ENCODE measurements at places on chromosomes 5 and 9. TPM values are rescaled to one million over a fixed set of nuclear protein-coding genes. Genes with fewer than 3 reads are reported as not detected.

SYK gene
- polyA plus RNA-seq, result 28.1 TPM

GRCh38 chr9:129626625-129627284, 792 bp downstream of the NTMT1 start:
- DNase-seq, result no peak

DNA sequence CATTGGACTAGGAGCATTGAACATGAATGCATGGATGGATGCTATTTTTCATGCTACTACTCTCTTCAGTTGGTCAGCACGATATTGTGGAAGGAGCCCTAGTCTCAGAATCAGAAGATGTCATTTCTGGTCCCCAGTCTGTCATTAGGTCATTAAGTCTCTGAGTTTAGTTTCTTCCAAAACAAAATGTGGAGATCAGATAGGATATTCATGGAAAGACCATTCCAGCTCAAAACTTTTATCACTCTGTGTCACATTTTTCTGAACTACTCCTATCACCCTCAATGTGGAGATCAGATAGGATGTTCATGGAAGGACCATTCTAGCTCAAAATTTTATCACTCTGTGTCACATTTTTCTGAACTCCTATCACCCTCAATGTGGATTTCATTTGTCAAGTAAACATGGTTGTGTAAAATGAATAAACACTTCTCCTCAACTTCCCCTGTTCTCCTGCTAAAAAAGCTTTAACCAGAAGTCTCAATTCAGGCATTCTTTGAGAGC, 296.8 kb downstream of the MRPS30 start:
- no peak for DNase-seq

DNA sequence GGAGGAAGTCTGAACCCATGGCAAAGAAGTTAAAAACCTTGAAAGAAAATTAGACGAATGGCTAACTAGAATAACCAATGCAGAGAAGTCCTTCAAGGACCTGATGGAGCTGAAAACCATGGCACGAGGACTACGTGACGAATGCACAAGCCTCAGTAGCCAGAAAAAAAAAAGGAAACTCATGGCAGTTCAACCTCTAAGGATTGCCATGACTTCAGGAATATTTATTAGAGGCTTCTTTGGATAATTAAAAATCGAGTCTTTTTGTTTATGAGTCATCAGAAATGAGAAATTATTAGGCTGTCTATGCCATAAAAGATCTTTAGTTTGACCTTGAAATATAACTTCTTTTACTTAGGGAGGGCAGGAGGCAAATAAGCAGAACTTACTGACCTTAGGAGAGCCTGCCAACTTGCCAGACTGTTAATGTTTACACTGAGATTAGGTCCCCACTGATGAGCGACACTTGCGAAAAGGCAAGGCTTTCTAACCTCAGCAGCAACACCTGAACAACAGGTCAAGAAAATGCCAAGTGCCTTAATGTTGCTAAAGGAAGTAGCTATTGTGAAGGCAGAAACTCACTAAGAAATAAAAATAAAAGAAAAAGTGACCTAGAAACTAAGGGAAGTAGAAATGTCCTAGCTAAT, 55.2 kb upstream of the TUSC1 start:
- DNase-seq, result no peak

DNA sequence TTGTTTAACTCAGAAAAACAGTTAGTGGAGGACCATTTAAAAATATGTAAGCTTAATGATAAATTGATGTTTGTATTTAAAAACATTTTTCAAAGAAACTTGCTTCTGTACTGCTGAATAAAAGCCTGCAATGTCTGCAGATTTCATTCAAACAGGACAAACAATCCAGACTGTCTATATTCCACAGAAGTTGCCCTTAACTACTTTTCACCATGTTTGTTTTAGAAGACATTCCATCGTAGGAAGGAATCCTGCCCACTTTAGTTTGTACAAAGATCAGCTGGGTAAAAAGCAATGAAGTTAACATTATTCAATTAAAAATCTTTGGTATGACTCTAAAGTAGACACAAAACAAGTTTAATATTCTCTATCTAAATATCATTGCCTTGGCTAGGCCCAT, 195.7 kb upstream of the CCNH start:
- no peak for DNase-seq

DNA sequence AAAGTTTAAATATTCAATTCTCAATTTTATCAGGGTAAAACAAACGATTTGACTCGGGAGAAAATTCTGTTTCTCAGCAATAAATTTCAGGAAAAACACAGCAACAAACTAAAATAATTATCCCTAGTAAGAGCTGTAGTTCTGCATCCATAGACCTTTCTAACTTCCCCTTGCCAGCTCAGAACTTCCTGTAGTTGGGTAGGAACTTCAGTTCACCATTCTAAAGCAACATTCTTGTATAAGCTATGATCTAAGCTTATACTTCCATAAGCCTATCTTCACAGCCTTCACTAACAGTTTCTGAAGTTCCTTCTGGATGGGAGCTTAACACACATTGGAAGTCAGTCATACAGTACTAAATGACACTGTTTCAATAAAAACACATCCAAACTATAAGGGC, 96.6 kb downstream of the UBAP2 start:
- DNase-seq, result no peak

Data from right renal pelvis (tissue), 4 donors.